ENCODE measurements at places on chromosomes 6 and 20.

GRCh38 chr6:136114661-136115060 lies 135.4 kb downstream of the MTFR2 start:
- H3K4me3 ChIP-seq, result no peak overlapping the region
- DNase-seq, result no peak
- H3K36me3 ChIP-seq, result no peaks in the 10 kb centered on the region
- no peak overlapping the region for H3K27ac ChIP-seq
- H3K27me3 ChIP-seq, result no peaks in the 10 kb centered on the region

DNA sequence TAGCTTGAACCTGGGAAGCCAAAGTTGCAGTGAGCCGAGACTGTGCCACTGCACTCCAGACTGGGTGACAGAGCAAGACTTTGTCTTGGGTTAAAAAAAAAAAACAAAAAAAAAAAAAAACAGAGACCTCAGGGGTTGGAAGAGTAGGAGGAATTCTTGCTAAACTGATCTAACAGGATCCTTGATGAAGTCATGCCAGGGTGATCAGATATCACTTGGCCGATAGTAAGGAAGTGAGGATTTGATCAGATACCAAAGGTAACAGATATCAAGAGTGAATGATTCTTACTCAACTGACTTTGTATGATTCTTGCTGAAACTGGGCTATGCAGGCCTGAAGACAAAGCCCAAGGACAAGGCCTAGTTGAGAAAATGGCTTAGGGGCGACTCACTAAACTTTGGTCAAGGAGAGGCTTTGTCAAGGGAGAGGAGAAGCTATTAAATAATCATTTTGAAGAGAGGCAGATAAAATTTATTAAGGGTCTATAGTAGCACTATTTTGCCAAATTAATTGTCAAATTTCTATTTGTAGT lies 624.7 kb downstream of the UTRN start:
- no peaks in the 10 kb centered on the region for H3K36me3 ChIP-seq
- no peak overlapping the region for H3K4me3 ChIP-seq

- no peaks in the 10 kb centered on the region for H3K36me3 ChIP-seq
- peak; percentile 89 for DNase-seq
- H3K4me1 ChIP-seq, result peaks cover 15% of the 10 kb centered on the region
Observed at GRCh38 chr6:13422681-13423221, 64.6 kb downstream of the GFOD1 start.

DNA sequence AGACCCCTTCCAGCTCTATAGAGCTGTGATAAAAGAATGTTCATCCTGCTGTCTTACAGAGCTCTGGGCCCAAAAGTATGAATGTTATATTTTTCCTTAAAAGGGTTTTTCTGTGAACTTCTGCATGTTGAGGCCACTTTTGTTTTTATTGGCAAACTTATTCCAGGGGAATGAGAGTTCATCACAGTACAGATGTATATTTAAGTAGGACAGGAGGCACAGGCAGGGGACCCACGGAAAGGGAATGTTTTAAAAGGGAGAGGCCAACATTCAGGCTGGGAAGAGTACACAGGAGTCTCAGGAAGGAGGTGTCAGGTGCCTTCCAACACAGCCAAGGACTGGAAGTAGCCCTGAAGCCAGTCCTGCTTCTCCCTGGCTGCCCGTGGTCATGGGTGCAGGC lies 148.4 kb downstream of the EYA2 start:
- no peak for DNase-seq
- no peak overlapping the region for H3K4me3 ChIP-seq
- H3K4me1 ChIP-seq, result no peaks in the 10 kb centered on the region
- H3K36me3 ChIP-seq, result no peaks in the 10 kb centered on the region

DNA sequence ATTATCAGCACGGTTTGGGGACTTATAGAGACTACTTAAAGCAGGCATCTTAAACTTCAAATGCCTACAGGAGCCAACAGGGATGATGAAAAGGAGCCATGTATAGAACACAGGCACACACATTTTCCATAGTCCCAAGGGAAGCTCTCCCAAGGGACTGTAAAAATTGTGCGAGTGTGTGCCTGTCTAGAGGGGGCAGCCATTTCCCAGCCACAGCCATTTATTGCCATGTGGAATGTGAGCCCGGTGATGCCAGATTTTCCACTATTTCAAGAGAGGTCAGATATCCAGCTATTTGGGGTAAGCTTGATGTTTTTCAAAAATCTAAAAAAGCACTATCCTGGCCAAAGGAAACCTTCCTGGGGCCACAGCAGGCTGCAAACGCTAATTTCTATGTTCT lies 24.1 kb upstream of the RALY start:
- H3K27ac ChIP-seq, result no peak overlapping the region
- H3K4me1 ChIP-seq, result no peaks in the 10 kb centered on the region
- no peaks in the 10 kb centered on the region for H3K36me3 ChIP-seq

GRCh38 chr20:34875642-34876405 lies 588 bp upstream of the ACSS2 start:
- no peaks in the 10 kb centered on the region for H3K27me3 ChIP-seq
- H3K4me3 ChIP-seq, result peak overlapping the region; percentile 1
- no peaks in the 10 kb centered on the region for H3K36me3 ChIP-seq
- no peak overlapping the region for H3K27ac ChIP-seq
- peaks cover 3% of the 10 kb centered on the region for H3K4me1 ChIP-seq
- DNase-seq, result peak; percentile 99

DNA sequence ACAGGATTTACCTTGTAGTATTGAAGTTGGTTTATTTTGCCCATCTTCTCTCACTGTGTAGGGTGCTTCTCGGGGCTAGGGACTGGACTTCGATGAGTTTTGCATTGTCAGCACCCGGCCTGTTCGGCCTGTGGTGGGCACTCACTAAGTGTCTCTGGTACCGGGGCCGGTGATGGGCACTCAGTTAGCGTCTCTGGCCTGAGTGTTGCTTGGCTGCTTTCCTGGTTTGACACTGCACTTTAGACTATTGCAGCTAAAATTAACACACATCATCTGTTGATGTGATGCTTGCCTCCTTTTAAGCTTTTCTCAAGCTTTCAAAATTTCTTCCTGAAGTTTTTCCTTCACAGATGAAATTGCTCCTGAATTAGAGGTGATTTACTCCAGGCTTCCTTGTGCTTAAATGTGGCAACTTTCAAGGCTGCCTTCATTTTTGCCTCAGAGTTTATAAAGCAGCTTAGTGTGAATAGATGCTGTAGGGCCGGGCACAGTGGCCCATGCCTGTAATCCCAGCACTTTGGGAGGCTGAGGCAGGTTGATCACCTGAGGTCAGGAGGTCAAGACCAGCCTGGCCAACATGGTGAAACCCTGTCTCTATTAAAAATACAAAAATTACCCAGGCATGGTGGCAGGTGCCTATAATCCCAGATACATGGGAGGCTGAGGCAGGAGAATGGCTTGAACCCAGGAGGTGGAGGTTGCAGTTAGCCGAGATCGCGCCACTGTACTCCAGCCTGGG lies 41.7 kb upstream of the TULP4 start:
- H3K4me1 ChIP-seq, result no peaks in the 10 kb centered on the region
- no peak for DNase-seq
- no peaks in the 10 kb centered on the region for H3K36me3 ChIP-seq
